ENCODE measurements at places on chromosomes 1 and 21. TPM values are rescaled to one million over a fixed set of nuclear protein-coding genes. Genes with fewer than 3 reads are reported as not detected.

The APCS gene
- 0.47 TPM for total RNA-seq

DNA sequence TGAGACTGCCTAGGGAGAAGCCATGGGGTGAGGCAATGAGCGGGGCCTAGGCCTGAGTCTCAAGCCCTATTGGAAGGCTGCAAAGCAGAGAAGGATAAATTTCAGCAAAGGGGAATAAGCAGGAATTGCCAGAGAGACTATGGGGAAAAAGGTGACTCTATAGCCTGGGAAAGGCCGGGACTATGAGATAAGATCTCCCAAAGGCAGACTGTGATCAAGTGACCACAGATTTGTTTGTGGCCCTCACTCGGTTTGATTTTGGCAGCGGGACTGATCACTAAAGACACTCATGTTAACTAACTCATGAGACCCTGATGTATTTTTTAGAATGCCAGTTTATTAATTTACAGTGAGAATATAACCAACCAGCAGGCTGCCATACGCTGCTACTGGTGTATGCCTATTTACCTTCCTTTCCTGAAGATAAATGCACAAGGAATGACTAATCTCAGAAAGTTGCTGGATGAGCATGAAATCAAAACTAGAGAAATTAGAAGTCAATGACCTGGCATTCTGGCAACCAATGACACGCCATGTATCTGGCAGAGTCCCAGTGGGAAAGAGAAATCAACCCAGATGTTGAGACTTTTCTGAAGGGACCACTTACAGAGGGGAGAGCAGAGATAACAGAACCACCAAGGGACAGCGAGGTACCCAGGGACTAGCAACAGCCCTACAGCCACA lies 4.3 kb downstream of the HSF2BP start:
- DNase-seq: no peak

DNA sequence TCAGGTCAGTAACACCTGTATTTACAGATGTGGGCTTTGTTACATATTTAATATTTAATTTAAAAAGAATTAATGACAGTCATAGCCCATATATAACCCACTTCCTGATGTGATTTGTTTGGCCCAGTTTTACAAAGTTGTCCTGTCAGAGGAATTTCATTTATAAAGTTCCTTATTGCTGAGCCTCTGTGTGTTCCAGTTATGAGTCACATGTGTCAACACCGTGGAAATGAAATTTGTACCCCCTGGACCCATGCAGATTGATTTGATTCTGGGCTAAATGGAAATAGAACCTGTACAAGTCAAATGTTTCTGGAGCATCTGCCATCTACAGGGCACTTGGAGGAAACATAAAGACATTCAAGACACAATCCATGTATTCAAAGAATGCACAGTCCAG lies 149.2 kb downstream of the CACNA1E start:
- DNase-seq: no peak

DNA sequence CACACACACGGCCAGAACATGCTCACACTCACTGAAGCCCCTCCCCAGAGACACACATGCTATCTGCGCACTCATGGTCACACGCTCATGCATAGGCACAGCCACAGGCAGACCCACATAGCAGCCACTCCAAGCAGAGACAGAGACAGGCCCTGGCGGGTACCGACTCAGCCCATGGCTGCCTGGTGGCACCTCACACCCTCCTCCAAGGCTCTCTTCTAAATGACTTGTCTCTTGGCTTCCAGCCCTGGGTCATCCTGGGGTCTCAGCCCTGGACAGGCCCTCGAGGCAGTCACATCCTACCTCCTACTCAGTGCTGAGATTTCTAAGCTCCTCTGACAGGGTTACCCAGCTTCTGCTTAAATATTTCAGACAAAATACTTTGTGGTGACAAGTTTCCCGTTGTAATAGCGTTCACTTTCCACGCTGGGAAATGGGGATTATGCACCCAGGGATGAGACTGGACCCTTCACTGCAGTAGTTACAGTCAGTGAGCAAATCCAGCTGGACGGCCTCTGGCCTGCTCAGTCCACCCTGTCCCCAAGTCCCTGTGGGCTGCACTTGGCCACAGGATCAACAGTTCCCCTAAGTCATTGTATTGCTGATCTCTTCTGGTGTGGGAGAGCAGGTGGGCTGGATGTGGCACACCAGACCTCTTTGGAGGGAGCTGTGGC lies 2.9 kb upstream of the NFASC start:
- no peak for DNase-seq

GRCh38 chr1:20486457-20487235 lies 636 bp upstream of the CAMK2N1 start:
- peak; percentile 89 for DNase-seq

The TRAF5 gene
- 6.2 TPM for total RNA-seq

- DNase-seq: no peak
Observed at GRCh38 chr1:228009116-228009827, 2.5 kb downstream of the WNT3A start.

DNA sequence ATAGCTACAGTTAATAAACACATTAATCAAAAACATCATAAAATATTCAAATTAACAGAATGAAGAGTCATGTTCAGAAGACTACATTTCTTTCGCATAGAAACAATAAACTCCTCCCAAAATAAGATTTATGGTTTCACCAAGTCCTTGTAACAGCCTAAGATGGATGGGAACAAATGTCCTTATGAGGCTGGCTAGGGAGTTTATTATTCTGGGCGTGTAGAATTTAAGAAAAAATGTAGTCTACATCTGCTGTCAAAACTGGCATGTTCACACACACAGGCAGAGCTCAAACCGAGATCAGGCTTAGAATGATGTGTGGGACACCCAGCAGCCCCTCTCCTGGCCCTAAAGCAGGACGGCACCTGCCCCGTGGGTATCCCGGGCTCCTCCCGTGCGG lies 101.1 kb downstream of the NPHP4 start:
- no peak for DNase-seq

The ENAH gene
- total RNA-seq: 30.7 TPM

DNA sequence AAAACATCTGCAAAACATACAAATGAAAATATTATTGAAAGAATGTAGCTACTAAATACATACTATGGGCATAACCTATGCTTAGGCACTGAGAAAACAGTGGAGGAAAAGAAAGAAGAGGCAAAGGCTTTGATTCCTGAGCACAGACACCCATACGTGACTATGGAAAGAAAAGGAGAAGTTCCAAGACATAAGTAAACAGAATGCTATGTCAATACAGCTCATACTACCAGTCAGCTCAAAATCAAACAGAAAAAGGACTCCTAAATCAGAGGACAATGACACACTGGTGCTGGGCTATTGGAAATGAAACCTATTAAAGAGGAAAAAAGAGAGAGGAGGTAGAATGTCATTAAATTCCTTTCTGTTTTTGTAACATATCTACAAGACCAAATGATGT lies 225.4 kb downstream of the SMYD3 start:
- no peak for DNase-seq

DNA sequence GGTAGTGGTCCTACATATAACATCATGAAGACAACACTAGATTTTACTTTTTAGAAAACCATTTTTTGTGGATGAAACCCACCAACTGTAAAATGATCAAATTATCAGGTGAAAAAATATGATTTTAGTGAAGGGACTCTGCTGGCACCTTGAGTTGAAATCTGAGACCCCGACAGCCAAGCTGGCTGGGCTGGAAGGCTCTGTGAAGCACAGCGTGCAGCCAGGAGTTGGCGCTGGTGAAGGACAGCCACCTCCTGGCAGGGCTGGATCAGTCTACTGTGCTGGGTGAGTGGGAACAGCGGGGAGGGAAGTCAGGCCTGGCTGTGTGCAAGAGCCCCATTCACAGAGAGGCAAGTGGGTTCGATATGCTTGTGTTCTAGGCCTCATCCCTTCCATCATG lies 47.9 kb downstream of the DDAH1 start:
- no peak for DNase-seq

DNA sequence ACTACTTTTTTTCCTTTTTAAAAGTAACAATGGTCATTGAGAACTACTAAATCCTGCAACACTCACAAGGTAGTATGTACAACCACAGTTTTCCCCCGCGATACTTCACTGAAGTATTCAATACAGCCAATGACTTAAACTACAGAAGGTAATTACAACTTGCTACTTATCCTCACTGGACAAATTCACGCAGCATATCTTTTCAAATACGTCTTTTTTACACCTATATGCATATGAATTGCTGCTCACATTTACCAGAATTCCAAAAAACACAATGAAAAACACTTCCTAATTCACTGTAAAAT lies 12.4 kb downstream of the NRIP1 start:
- no peak for DNase-seq

DNA sequence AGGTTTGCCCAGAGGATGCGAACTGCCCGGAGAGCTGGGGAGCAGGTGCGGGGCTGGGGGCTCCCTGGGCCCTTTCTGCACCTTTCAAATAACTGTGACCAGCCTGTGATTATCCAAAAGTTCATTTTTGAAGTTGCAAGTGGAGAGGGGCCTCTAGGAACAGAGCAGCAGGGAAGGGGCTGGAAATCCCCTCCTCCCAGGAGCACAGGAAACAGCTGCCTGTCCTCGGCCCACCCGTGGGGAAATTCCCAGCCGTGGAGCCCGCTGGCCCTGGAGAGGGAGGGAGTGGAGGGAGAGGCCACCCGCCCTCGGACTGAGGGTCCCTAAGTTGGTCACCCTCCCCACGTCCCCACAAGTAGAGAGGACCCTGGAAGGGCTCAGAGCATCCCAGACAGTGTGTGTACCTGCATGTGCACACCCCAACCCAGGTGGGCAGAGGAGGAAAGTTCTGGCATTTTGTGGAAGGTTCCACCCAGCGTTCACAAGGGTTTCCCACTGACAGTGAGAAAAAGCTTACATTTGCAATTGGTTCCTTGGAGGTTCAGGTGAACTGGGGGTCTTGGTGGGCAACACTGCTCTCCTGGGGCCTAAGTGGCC lies 1.2 kb upstream of the TNFRSF4 start:
- DNase-seq: peak; percentile 50

GRCh38 chr1:19413999-19414398 lies 71.3 kb downstream of the CAPZB start:
- DNase-seq: no peak

DNA sequence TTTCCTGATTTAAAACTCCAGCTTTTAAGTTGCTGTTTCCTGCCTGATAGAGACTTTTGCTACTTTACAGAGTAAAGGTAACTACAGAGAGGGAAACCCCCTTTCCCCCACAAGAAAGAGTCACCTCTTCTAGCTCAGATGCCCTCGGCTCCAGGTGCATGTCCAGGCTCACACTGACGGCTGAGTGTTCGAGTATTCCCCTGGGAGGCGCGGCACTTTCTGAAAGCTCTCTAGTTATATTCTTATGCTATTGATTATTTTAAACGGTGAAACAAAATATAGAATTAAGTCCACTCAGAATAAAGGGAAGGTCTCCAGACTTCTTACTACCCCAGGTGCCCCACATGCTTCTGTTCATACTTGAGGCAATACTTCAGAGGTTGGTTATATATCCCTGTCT lies 160.3 kb upstream of the FMN2 start:
- no peak for DNase-seq

The FMO3 gene
- total RNA-seq: 14.3 TPM

The ESRRG gene
- total RNA-seq: 1.1 TPM

DNA sequence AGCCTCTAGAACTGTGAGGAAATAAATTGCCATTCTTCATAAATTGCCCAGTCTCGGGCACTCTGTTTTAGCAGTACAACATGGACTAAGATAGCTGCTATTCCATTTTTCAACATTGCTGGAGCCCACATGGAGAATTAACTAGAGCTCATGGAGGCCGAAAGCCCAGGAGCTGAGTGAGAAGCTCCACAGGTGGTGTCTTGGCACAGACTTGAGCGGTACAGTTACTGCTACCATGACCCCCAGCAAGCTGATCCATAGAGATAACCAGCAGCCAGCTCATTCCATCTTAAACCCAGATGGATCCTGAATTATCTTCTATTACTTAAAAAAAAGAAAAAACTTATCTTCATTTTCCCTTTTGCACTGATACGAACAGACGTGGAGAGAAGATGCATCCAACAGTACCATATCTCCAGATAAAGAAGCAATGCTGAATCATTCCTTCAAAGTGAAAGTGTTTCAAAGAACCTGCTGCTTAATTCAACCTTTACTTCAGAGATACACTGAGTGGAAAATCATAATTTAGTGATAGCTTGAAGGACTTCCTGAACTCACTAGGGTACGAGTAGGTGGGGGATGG lies 115.1 kb downstream of the SETD4 start:
- DNase-seq: no peak

- DNase-seq: no peak
Observed at GRCh38 chr1:201763455-201764140, 65.4 kb upstream of the IPO9 start.

GRCh38 chr1:31626223-31627207 lies 9.0 kb downstream of the HCRTR1 start:
- DNase-seq: peak; percentile 41

DNA sequence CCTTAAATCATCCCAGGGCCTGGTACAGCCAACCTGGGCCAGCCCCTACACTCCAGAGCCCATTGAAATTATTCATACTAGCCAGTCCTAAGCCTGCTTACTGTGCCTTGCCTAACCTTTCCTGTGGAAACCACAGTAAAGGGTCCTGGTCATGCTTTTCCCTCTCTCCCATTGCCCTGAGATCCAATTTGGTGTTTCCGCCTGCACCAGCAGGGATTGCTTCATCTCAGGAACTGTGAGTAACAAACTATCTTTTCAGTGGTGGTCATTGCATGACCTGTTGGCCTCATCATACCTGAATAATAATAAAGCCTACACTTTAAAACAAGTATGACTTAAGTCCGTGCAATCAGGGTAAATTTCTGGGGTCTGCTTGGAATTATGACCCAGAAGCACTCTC lies 18.7 kb upstream of the GALNT2 start:
- DNase-seq: no peak

DNA sequence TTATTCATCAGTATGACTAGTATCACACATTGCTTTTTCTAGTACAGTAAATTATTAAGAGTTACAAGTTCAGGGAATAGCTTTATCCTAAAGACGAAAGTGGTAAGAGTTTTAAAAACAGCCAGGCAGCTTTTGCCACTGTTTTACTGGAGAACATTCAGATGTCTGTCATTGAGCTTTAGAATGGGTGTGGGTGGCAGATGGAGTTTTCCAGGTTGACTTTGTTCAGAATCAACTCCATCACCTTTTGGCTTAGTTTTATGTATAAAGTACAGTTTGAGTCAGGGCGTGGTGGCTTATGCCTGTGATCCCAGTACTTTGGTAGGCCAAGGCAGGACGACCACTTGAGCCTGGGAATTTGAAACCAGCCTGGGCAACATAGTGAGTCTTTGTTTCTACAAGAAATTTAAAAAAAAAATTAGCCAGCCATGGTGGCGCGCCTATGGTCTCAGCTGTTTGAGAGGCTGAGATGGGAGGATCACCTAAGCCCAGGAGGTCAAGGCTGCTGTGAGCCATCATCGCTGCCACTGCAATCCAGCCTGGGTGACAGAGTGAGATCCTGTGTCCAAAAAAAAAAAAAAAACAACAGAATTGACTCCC lies 29.9 kb upstream of the PLEKHM2 start:
- DNase-seq: no peak

The FMO5 gene
- total RNA-seq: 137 TPM

DNA sequence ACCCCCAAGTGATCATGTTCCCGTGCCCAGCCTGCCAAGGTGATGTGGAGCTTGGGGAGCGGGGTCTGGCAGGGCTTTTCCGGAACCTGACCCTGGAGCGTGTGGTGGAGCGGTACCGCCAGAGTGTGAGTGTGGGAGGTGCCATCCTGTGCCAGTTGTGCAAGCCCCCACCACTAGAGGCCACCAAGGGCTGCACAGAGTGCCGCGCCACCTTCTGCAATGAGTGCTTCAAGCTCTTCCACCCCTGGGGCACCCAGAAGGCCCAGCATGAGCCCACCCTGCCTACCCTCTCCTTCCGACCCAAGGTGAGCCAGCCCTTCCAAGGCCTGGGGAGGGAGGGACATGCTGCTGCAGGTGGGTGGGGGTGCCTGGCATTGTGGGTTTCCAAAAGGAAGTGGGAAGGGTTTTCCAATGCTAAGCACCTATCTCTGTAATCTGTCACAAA lies 2.3 kb downstream of the TRIM46 start:
- DNase-seq: peak; percentile 41

Data from upper lobe of left lung (tissue), 6 donors.